NCI-H774 (cell line): ENCODE measurements at places on chromosomes 4 and X.

DNA sequence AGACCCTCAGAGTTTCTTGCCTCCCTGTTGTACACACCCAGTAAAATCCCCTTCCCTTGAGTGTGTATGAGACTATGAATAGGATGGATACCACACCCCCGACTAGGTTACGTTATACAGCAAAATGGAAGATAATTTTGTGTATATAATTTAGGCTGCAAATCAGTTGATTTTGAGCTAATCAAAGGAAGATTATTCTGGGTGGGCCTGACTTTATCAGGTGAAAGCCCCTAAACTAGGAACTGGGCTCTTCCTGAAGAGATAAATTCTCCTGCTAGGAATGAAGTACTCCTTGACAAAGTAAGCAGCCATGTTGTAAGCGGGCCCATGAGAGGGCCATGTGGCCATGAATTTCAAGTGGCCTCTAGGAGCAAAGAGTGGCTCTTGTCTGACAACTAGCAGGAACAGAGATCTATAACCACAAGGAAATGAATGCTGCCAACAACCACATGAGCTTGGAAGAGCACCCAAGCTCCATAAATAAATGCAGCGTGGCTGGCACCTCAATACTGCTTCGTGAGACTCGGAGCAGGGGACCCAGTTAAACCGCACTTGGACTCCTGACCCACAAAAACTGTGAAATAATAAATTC, 646.4 kb downstream of the IL1RAPL1 start:
- DNase-seq: no peak

DNA sequence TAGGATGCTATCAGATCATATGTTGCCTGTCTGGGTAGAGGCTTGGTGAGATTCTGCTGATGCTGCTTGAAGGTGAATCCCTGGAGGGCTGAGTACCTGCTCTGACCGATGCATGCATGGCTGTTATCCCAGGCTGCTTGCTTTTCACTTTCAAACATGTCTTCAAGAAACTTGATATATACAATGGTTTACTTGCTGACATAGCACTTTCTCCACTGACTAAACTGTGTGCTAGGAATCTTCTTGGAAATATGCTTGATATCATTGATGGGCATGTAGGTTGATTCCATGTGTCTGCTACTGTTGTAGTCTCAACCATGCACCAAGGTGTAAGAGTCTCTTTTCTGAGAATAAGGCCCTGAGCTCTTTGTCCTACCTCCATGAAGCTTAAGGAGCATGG, 79.6 kb upstream of the WDR1 start:
- DNase-seq: no peak

DNA sequence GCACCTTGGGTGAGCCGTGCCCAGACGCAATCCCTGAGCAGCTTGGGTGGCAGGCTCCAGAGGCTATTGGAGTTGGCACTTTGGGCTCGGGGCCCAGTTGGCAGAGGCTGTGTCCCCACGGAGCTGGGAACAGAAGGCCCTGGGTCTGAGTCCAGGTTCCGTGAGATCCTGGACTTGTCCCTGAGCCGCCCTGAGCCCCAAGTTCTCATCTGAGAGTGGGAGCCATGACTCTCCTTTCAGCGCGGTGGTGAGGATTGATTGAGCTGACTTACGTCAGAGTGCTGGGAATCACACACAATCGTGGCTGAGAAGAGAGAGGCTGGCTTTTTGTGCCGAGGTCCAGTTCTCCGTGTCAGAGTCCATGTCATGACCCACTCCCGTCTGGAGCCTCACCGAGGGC, 98.0 kb downstream of the PSAPL1 start:
- DNase-seq: no peak

DNA sequence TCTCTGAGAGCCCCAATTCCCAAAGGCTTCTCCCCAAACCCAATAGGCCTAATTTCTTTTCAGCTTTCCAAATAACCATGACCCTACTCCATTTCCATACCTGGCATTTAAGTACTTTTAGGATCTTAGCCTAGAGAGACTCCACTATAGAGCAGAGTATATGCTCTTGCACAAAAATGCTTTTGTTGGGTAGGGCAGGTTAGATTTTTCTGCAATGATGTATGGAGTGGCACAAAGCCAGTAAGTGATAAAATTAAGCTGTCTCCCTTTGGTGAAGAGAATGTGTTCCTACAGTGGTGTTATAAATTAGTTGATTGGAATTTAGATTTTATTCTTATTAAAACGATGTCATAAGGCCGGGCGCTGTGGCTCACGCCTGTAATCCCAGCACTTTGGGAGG, 124.9 kb downstream of the INPP4B start:
- DNase-seq: no peak

DNA sequence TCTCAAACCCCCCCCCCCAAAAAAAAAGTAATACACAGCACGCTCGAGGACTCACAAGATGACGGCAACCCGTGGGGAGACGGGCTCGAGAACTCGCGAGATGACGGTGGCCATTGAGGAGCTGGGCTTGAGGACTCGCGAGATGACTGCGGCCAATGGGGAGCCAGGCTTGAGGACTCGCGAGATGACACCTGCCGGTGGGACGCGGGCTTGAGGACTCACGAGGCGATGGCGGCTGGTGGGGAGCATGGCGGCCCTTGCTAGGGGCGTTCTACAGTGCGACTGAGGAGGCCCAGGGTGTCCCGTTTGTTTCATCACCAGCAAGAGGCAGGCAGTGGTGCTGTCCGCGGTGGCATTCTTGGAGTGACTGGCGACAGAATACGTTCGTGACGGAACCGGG, 172.4 kb upstream of the MAGEB16 start:
- no peak for DNase-seq

GRCh38 chr4:10704430-10704810, 19.9 kb upstream of the CLNK start:
- DNase-seq: no peak

GRCh38 chr4:181224852-181225251, 1018.4 kb upstream of the TENM3 start:
- no peak for DNase-seq

GRCh38 chr4:7645158-7645557, 210.4 kb upstream of the PSAPL1 start:
- no peak for DNase-seq

GRCh38 chr4:105896461-105896942, 1.2 kb downstream of the NPNT start:
- DNase-seq: no peak

- no peak for DNase-seq
Observed at GRCh38 chrX:49242545-49243066, 7.3 kb downstream of the CCDC22 start.

DNA sequence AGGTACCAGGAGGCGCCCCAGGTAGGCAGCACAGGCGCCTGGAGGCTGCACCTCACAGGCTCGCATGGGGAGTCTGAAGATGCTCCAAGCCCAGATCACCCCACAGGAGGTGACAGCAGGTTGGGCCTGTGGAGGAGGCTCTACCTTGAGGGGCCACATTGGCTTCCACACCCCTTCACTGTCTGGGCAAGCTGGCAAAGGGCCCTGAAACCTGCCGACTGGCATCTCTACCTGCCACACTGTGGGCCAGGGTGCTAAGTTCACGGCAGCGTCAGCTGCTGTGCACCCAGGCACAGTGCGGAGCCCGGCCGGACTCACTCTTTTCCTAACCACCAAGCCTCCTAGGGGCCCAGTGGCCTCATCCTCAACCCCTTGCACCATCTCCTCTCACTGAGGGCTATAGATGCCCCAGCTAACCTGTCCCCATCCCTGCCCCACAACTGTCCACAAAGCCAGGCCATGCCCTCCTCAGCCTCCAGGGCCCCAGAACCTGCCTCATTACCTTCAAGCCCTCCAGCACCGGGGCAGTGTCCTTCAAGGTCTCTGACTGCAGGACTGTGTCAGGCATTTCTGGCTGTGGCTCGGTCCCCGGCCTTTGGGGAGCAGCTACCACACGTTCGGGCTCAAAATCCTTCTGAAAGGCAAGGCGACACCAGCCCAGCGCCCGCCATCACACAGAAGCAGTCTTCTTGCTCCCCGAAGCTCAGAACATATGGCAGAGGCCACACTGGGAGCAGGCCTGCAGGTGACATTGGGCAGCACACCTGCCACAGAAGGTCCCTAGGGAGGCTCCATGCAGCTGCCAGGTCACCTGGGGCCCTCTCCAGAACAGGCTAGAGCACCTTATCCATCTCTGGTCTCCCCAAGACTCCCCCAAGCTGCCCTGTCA, 28.8 kb downstream of the FGFR3 start:
- no peak for DNase-seq

GRCh38 chr4:62407534-62407933, 1207.4 kb downstream of the ADGRL3 start:
- DNase-seq: no peak

- DNase-seq: no peak
Observed at GRCh38 chr4:163772238-163772637, 277.7 kb downstream of the TMA16 start.

GRCh38 chrX:133516686-133517085, 101.4 kb upstream of the GPC4 start:
- no peak for DNase-seq

GRCh38 chrX:103360092-103360491, 3.8 kb downstream of the TCEAL9 start:
- no peak for DNase-seq

GRCh38 chr4:147361726-147362125, 119.2 kb upstream of the EDNRA start:
- DNase-seq: no peak

GRCh38 chr4:149933120-149933519, 117.5 kb upstream of the IQCM start:
- DNase-seq: no peak

GRCh38 chr4:41661442-41662076, 87.0 kb downstream of the PHOX2B start:
- DNase-seq: peak; percentile 29
